ENCODE measurements at places on chromosomes 1 and 21.

DNA sequence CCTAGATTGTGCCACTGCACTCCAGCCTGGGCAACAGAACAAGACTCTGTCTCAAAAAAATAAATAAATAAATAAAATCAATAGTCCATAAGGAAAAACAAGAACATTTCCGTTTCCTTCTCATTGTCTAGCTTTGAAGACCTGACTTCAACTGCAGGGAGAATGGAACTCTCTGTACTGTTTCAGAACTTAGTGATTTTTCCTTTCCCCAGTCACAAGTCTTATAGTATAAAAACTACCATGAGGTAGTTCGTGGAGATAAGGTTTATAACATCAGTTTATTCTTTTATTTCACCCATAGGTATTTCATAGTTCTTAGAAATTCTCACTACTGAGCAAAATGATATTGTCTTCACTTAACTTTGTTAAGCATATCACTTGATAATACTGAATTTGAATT lies 11.4 kb upstream of the RWDD3 start:
- no peak for DNase-seq

DNA sequence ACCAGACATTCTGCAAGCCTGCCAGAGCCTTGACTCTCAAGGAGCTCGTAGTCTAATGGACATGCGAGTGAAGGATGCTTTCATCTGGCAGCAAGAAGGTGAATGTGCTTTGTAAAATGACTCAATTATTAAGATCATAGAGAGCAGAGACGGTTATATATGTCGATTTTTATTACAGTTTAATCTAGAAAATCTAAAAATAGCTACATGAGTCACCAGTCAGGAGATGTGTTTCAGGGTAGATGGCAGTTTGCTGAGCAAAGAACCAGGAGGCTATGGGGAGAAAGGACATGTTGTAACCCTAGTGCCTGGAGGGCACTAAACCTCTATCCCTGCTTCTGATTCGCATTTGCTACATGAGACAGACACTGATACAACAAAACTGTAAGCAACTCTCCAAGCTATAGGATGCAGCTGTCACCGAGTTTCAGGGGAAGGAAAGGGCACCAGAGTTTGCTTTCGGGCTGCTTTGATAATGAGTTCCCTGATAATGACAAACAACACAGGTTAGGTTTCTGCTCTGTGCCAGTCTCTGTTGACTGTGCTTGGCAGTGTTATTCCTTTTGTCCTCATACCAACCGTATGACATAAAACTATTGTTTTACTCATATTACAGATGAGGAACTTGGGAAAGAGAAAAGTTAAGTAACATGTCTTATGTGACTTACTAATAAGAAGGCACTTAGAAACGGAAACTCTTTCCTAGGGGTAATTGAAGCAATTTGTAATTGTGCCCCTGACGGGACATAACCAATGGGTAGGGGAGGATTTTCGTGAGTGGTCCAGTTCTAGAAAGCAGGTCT lies 43.2 kb downstream of the C1orf198 start:
- DNase-seq, result no peak

DNA sequence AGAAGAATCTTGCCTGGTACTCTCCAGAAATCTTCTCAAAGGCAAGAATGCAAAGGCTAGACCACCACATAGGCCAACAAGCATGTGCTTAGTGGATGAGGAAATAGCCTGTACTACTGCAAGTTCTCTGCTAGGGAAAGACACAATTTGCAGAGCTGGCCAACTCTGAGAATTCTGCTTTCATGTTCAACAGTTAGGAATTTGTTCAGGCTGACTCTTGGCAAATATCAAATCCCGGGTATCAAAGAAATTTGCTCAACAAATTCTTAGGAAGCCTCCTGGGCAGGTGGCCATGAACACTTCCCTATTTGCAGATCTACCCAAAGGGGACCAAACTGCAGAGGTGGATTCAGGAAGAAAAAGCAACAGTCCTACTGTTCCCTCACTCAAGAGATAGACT lies 15.0 kb upstream of the H3-3A start:
- DNase-seq, result no peak

- no peak for DNase-seq
These were observed 6.3 kb downstream of the KCNJ6 start for GRCh38 chr21:37909936-37910335.

DNA sequence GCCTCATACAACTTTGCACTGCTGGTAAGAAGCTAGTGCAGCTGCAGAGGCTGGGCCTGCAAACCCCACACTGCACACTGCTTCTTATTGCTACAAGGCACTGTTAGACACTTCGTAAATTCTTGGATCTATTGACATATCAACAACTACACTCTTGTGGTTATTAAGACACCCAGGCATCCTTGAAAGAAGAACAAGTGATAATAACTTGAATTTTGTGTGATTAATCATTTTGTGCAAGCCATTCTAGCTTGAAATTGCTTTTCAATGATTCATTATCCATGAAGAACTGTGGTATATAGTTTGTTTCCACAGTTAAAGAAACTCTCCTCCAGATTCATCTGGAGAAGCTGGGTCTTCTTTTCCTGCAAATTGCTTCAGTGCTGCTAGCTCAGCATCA lies 33.7 kb upstream of the IFI44L start:
- no peak for DNase-seq

- no peak for DNase-seq
These were observed 83.9 kb downstream of the LRRC7 start for GRCh38 chr1:69651656-69652055.

- no peak for DNase-seq
These were observed 314.7 kb downstream of the AMY1C start for GRCh38 chr1:104064399-104064798.

DNA sequence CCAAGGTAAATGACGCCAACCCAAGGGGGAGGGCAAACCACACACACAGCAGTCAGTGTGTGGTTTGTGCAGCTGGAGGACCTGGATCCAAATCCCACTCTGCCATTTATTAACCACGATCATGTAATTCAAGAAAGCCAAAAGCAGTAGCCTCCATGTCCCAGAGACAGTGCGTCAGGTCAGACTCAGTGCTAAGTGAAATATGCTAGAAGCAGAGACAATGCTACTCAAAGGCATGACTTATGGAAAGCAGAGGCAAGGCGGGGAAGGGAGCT lies 13.6 kb downstream of the TTC39A start:
- DNase-seq, result no peak

GRCh38 chr1:178543290-178543607 lies 30.3 kb downstream of the TEX35 start:
- no peak for DNase-seq

DNA sequence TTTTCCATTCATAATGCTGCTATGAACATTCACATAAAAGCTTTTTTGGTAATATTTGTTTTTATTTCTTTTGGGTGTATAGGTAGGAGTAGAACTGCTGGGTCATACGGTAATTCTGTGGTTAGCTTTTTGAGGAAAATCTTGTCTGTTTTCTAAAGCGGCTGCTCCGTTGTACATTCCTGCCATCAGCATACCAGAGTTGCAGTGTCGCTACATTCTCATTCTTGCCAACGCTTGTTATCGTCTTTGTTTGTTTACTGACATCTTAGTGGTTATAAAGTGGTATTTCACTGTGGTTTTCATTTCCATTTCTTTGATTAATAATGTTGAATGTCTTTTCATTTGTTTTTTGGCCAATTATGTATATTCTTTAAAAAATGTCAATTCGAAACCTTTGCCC lies 469.8 kb upstream of the ZP4 start:
- no peak for DNase-seq

GRCh38 chr1:83802460-83803152 lies 196.3 kb downstream of the TTLL7 start:
- no peak for DNase-seq

GRCh38 chr21:45029948-45030681 lies 44.3 kb upstream of the ADARB1 start:
- DNase-seq, result no peak

DNA sequence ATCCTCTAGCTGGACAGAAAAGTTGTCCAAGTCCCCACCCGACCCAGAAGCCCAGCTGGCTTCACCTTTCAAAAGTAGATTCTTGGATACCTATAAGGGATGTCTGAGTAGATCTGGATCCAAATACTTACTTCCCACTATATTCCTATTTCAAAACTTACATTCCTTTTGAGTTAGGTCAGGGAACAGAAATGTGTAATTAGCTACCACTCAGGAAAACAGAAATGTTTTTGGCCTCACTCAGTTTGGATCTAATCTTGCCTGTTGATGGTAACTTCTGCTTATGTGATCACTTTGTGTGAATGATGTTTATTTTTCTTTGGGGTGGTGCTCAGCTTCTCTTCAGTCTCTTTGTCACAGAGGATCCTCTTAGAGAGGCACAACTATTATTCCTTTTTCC lies 814.4 kb upstream of the RGS18 start:
- DNase-seq, result no peak

DNA sequence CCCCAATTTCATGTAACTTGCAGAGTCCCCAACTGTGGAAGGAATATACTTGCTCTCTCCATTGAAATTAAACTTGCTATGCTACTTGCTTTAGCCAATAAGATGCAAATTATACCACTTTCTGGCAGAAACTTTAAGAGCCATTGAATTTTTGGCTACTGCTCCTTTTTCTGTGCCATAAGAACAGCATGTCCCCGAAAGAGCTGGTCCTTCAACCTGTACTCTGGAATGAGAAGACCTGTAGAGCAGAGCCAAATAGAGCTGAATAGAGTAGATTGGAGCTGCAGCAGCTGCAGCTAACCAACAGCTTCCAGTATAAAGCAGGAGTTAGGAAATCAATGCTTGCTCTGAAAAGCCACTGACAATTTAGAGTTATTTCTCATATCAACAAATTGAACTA lies 472.3 kb upstream of the B3GALT2 start:
- DNase-seq, result no peak

DNA sequence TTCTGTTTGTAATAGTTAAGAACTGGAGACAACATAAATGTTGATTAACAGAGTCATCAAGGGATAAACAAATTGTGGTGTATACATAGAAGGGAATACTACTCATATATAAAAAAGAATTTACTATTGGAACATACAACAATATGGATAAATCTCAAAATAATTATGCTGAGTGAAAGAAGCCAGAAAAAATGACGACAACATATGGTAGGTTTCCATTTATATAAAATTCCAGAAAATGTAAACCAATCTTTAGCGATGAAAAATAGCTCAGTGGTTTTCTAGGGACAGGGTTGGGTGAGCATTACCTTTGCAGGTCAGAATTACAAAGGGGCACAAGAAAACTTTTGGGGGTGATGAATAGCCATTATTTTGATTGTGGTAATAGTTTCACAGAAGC lies 431.6 kb downstream of the PTPRU start:
- DNase-seq, result no peak

DNA sequence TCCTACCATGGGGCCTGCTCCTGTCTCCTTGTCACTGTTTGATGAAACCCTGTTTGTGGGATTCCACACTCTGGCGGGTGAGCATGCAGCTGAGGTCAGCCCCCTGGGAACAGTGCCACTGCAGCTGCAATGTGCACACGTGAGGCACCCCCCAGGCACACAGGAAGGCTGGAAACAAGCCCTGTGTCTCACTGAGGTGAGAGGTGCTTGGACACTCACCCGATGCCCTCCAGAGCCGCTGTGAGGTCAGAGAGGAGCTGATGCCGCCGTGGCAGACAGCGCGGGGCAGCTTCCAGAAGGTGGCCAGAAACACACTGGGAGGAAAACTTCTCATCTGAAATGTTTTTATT lies 49.7 kb downstream of the SLX9 start:
- DNase-seq, result no peak

GRCh38 chr1:43619314-43619790 lies 30.6 kb upstream of the KDM4A start:
- no peak for DNase-seq

- no peak for DNase-seq
These were observed 31.2 kb upstream of the CFAP126 start for GRCh38 chr1:161398900-161399256.

DNA sequence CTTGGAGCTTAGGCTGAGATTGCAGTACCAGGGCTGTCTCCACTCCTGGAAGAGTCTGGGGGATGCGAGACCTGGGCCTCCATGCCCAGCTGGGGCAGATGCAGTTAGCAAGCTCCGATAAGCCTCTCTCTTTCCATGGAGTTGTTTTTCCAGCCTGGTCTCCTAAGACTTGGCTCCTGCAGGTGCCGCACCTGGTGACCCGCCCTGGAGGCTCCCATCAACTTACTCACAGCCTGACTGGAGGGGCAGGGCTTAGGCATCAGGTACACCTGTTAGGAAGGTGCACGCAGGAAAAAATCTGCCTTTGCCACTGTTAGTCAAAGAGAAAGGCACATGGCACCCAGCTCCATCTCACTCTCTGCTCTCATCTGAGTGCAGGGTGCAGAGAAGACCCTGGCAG lies 198.1 kb upstream of the TMEM51 start:
- no peak for DNase-seq

DNA sequence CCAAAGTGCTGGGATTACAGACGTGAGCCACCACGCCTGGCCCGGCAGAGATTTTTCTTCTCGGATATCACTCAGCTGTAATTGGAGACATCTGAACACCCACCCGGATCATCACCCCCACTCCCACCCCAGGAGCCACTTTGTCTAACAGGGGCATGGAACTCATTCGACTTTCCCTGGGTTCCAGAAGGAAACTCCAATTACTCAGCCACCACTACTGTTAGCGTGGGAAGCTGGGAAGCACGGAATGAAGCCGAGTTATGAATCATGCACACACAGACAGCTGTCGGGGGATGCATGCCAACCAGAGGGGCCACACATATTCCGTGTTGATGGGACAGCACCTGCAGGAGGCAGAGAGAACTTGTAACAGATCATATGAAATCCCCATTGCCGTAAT lies 85.2 kb downstream of the HLCS start:
- no peak for DNase-seq

DNA sequence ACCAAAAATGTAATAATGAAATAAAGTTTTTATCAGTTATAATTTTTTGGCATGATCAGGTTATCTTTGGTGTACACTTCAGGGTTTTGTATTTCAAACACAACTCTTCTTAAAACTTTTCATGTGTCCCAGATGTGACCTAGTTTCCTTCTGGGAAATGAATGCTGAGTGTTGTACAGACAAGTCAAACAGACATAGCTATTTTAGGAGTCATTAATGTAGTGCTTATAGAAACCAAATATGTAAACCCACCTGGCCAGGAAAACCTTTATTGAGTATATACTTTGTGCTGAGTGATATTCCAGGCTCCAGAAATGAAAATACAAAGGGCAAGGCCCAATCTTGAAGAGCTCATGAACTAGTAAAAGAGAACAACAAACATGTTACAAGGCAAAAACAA lies 25.9 kb upstream of the HOOK1 start:
- DNase-seq, result no peak

DNA sequence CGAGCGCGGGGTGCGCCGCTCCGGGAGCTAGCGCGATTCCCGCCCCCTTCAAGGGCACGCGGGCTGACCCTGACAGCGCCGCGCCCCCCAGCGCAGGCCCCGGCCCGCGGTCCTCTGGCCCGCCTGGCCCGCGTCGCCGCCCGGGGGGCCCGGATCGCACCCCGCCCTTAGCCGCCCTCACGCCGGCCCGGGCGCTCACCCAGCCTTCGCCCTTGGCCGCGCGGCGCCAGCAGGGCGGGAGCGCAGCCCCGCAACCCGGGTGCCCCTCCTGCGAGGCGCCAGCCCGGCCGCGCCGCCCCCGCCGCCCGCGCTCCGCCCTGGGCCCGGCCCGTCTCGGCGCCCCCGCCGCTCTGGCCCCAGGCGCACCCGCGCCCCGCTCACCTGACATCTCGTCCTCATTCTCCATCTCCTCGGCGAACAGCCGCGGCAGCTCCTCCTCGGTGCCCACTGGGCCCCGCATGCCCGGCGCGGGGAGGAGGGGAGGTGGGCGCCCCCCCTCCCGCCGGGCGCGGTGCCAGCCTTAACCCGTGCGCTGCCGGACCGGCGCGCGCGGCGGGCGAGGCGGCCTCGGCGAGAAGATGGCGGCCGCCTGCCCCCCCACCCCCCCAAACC lies 451 bp downstream of the CHD5 start:
- DNase-seq, result no peak

- DNase-seq, result no peak
These were observed 56.2 kb downstream of the STUM start for GRCh38 chr1:226604560-226605317.

GRCh38 chr1:31054349-31054748 lies 11.2 kb downstream of the PUM1 start:
- DNase-seq, result peak; percentile 20

Measured in activated CD4-positive, alpha-beta T cell treated with anti-CD3 and anti-CD28 coated beads, Interleukin-2, Interleukin-6, amounts not matched to agents 100 ng/mL and 50 ng/mL, durations not matched to agents 16 hours and 8 hours (primary cell).